Adipocyte (in vitro differentiated cells): ENCODE measurements at places on chromosomes 7 and 10.

- no peak for DNase-seq
These were observed 10.1 kb upstream of the NKX2-3 start for GRCh38 chr10:99522470-99523250.

- no peak for DNase-seq
These were observed 12.1 kb downstream of the KBTBD2 start for GRCh38 chr7:32879460-32879859.

DNA sequence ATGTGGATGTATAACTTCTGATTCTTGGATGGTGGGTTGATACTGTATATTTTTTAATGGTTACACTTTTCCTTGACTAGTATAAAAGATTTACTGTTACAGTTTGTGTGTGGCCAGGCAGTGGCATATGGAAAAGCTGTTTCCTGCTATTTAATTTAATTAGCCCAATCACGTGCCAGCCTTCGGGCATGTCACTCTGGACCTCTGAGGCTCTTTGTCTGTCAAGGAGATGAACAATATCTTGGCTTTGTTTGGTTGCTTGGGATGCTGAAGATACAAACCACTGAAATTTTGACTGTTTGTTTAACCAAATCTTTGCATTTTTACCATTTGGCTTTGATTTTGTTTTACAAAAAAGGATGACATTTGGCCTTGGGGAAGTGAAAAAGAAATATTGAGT is 185.0 kb downstream of the HDAC9 start:
- DNase-seq: peak; percentile 10

DNA sequence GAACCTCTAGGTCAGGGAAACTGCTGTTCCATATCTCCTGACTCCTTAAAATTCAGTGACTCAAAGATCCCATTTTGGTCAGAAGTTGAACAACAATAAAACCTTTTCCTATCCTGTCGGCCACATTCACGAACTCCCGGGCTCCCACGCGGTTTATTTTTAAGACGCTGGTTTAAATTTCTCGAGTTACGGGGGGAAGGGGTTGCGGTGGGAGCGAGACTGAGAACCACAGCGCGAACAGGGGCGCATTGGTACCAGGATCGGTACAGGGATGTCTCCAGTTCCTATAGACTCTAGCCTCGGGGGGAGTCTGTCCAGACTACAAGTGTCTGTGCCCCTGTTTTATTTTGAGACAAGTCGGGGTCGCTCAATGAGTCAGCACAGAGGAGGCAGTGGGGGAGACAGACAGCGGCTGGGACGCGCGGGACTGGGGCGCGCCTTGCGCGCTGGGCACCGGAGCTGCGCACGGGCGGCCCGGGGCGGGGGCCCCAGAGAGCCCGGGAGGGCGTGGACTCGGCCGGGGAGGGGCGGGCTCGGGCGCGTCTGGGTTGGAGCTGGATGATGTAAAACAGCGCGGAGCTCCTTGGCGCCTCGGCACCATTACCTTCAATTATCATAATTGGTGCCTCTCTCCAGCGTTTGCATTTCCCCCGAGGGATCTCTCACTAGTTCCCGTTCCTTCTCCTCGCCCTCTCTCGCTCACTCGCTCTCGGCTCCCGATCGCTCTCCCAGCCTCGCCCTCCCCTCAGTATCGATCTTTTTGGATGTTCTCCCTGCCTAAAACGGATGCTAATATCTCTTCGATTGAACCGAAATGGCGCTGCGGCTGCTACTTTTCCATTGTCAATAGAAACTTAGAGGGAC is 8.7 kb upstream of the BAMBI start:
- DNase-seq: peak; percentile 84

DNA sequence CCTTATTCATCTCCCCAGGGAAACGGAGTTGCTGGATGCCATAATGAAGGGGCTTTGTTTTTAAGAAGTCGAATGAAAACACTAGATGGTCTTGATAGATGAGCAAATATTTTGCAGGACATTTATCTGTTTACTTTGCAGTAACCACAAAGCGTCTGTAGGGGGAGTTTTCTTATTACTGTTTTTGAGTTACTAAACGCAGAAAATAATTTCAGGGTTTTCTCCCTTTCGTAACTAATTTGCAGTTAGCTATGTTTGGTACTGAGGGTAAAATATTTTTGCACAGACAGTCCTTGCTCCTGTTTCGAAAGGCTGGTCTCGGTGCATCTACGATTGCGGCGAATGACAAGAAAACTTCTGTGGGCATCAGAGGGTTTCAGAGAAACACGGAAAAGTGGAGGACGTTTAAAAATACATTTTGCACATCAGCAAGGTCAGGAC is 505.6 kb upstream of the MKI67 start:
- DNase-seq: peak; percentile 27
